ENCODE measurements at places on chromosomes 5 and 9.

GRCh38 chr9:127049044-127049443 is 73.4 kb downstream of the ANGPTL2 start:
- DNase-seq: peak; percentile 40

- no peak for DNase-seq
Observed at GRCh38 chr9:114864471-114864870, 58.6 kb upstream of the TNFSF15 start.

DNA sequence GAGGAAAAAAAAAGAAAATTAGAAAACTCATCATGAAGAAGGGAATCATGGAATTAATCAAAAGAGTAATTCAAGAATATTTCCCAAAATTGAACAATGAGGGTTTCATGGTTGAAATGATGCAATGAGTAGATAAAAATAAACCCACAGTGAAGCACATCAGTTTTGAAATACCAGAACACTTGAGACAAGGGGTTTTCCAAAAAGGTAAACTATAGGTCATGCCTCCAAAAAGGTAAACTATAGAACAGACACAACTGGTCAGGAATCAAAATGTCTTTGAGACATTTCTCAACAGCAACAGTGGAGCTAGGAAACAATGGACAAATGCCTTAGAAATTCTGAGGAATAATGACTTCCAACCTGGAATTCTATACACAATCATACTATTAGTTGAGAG is 60.2 kb upstream of the PCSK5 start:
- DNase-seq: no peak

- no peak for DNase-seq
Observed at GRCh38 chr5:111927191-111927590, 170.2 kb upstream of the NREP start.

GRCh38 chr9:34502891-34503290 is 19.9 kb downstream of the ENHO start:
- no peak for DNase-seq

GRCh38 chr5:123286891-123287290 is 136.3 kb downstream of the CEP120 start:
- DNase-seq: no peak

DNA sequence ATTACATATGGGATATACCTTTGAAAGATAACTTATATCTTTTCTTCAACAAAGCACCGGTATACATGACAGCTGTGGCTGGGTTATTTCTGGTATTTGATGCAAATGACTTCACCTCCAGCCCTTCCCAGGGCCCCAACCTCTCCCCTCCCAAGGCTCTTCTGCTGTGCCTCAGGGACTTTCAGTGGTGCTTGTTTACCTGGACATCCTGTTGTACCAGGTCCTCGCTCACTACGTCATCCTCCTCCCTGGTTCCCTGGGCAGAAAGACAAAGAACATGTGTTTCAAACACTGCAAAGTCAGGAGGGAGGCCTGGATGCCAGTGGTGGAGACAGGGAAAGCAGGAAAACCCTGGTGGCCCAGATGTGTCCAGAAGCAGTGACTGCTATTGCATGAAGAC is 23.4 kb downstream of the ANXA6 start:
- DNase-seq: peak; percentile 93

- DNase-seq: no peak
Observed at GRCh38 chr5:178301641-178302040, 69.0 kb upstream of the PHYKPL start.

GRCh38 chr5:176646707-176647029 is 616 bp upstream of the TSPAN17 start:
- DNase-seq: no peak

DNA sequence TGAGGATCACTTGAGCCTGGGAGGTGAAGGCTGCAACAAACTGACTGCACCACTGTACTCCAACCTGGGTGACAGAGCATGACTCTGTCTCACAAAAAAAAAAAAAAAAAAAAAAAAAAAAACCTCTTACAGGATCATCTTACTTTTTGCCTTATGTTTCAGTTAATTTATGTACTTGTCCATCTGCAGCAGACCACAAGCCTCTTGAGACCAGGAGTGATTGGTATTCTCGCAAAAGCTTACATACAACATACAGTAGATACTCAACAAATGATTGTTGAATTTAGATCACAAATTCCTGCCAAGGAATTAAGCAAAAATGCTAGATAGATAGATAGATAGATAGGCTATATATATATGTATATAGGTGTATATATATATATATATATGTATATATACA is 12.4 kb downstream of the CEMIP2 start:
- DNase-seq: peak; percentile 26

DNA sequence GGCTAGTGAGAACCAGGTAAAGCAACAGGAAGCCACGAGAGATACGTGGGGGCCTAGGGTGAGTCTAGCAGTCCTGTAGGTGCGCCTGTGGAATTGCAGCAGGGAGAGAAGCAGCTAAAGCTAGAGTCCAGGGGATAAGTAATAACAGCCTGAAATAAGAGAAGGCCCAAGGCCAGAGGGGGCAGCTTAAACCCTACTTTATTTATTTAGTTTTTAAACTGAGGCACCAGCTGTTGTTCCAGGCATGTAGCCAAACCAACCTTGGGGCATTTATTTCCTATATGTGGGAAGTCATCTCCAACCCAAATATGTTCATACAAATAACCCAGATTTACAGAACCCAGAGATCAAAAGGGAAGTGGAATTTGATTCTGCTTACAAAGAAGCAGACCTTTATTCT is 93.5 kb downstream of the GLDC start:
- peak; percentile 66 for DNase-seq

DNA sequence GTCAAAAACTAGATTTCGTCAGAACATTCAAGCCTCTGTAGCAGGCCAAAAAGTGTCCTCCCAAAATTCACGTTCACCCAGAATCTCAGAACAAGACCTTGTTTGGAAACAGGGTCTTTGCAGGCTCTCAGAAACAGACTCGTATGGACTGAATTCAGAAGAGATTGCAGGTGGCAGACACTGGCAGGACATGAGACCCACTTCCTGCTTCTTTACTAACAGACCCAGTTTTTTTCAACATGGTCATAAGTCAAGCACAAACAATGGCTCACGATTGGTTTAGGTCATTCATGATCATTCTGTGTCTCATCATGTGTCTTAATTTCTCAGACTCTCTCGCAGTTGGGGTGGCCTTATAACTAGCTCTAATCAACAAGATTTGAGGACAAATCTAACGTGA is 5.4 kb upstream of the TENT4A start:
- no peak for DNase-seq

GRCh38 chr9:89883401-89884341 is 278.9 kb downstream of the GADD45G start:
- DNase-seq: no peak

GRCh38 chr9:83299571-83299970 is 236.6 kb upstream of the RASEF start:
- DNase-seq: no peak

DNA sequence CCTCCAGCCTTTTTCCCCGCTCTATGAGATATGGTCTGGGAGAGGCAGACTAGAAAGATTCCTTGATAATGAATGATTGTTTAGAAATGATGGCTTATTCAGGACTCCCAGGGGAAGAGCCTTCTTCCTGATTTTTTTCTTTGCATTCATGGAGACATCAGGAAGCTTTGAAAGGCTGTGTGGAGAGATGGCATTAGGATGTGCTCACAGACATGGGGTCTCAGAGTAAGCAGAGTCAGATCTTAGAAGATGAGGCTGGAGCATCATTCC is 37.1 kb downstream of the PPARGC1B start:
- DNase-seq: no peak

DNA sequence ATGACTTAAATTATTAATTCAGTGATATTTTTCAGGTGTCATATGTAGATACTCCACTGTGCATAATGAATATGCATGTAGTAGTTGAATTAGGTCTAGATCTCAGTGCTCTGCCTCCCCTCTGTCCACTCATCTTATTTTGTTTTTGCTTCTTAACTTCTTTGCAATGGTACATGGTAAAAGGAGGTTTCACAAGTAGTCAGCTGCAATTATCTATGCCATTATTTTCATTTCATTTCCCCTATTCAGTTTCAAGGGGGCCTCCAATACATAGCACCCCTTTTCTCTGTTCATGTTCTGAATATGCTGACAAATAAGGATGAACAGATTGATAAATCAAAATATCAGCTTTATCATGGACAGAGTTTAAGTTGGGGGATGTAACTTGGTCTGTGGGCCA is 511.6 kb upstream of the ZNF608 start:
- DNase-seq: no peak

DNA sequence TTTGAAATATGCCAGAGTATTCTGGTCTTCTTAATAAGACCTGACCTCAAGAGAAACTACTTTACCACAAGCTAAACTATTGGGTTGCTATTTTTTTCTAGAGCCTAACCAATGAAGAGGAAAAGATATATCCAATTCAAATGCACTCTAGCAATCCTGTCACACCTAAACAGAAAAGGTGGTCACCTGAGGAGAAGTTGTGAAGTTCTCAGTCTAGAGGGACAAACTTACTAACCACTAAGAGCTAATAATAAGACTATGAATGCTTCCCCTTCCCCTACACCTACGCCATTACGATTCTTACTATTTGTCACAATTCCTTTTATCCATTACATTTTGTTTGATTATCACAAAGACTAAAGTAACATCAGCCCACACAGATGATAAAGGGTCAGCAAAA is 29.7 kb downstream of the RLN2 start:
- DNase-seq: no peak

DNA sequence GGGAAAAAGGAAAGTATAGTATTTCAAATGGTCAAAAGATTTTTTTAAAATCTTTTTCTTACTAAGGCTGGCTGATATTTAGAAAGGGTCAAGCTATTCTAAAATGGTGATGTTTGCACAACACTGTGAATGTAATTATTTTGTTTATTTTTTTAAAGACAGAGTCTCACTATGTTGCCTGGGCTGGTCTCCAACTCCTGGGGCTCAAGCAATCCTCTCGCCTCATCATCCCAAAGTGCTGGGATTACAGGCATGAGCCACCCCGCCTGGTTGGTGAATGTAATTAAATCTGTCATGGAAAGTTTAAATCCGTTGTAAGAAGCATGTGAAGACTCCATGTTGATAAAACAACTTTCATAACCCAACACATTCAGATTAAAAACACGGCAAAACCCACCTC is 2.6 kb downstream of the UBTD2 start:
- no peak for DNase-seq

Data from DMS53 (cell line).